ENCODE measurements at places on chromosomes 4 and X.

- DNase-seq, result no peak
Measured at GRCh38 chrX:140744085-140744484, 34.5 kb downstream of the LINC00632 start.

GRCh38 chrX:44621078-44621477 is 78.4 kb upstream of the FUNDC1 start:
- DNase-seq, result no peak

- no peak for DNase-seq
Measured at GRCh38 chrX:153873282-153874084, 12.5 kb downstream of the L1CAM start.

DNA sequence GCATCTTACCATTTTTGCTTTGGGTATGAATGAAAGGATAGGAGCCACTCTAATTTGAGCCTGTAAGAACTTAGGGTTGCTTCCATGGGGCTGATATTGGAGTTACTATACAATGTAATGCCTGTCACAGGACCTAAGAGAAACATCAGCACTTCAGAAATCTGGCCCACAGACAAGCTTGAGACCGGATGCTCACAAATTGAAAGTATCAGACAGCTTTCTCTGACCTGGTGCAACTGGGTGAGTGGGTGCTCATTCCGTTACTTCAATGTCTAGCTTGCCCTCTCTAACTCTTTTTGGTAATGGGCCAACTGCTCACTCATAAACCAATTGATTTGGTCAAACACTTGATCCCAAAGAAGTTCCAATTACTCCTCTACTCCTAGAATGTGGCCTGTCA is 62.1 kb downstream of the GPC4 start:
- no peak for DNase-seq

- no peak for DNase-seq
Measured at GRCh38 chrX:150771116-150771515, 77.9 kb downstream of the MTMR1 start.

DNA sequence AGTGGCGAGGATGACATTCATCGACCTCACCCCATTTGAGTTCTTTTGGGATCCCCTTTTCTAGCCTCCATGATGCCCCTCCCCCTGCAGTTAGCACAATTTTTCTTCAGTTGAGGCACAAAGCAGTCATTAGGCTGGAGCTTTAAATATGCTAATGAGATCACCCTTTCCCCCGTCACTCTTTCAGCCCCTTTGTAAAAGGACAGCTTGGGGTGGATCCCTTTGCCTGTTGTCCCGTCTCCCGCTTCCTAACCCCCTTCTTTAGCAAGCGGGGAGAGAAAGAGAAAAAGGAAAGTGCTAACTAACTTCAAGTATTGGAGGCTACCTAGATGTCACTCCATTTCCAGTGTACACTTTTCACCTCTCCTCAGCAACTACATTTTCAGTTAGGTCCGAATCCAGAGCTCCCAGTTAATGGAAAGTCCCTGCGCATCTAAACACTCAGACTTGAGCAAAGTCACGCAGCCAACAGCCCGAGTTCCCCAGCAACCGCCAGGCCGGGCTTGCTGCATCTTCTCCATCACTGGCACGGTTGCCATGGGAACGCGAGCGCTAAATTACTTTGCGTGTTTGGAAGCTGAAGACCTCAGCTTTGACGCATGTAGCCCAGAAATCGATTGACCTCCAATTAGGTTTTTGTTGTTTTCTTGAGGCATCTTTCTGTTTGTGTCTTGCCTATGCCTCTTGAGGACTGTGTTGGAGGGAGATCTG is 76.8 kb downstream of the RTL5 start:
- DNase-seq, result no peak

DNA sequence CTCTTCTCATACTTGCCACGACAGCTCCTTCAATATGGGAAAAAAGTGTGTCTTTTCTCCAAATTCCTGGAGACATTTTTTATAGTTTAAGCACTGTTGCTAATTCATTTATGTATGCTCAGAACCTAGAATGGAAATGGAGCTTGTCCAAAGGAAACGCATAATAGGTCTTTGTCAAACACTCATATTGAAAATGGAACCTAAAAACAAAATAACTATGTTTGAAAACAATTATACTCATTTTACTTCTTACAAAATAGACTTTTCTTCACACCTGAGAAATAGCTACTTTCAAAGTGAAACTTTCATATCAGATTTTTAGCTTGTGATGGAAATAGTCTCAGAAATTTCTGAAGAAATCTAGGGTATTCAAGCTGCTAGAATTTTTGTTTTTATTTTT is 529.7 kb upstream of the BOD1L1 start:
- no peak for DNase-seq

DNA sequence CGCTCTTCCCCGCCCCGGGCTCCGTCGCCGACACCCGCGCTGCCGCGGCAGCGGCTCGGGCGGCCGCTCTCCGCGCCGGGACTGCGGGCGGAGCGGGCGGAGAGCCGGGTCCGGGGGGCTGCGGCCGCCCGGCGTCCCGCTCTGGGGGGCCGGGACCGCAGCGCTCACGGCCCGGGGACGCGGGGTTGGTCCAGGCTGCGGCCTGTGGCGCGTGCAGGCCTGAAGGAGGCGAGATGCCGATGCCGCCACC is 492 bp downstream of the GALNT7 start:
- no peak for DNase-seq

DNA sequence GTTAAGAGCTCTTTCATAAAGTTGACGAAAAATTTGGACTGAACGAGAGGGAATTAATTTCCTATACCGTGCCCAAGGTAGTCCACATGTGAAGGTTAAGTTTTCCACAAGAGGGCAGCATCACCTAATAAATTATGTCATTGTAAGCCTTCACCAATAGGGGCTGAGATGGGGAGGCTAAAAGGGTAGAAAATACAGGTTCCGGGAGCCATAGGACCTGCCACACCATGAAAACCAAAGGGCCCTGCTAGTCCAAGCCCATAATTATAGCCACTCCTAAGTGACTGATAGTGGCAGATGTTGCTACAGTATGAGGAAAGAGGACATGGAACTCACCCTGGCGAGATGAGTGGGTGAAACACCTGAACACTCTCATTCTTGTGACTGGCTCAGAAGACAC is 122.2 kb downstream of the SHROOM4 start:
- peak; percentile 15 for DNase-seq

- peak; percentile 49 for DNase-seq
Measured at GRCh38 chr4:140756319-140757231, at the start of gene TBC1D9. Gene TBC1D9, minus strand, starts transcription at chr4:140756385. Its CDS starts 340 bp downstream, at chr4:140756045.

DNA sequence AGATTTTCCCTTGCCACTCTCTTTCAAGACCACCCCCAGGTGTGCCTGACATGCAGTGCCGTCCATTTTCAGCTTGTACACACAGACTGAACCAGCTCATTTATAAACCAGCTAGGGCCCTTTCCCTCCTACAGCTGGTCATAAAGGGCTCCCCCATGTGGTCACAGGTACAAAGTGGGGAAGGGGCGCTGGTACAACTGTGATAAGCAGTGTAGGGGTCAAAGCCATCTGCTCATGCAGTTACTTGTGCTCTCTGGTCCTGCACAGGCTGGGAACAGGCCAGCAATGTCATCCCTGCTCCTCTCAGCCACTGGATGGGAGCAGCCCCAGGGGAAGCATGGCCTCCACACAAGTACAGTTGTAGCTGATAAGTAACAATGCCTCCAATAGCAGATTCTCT is 20.6 kb downstream of the GABRQ start:
- no peak for DNase-seq

- DNase-seq, result peak; percentile 57
Measured at GRCh38 chrX:123171781-123172180, 12.3 kb upstream of the GRIA3 start.

DNA sequence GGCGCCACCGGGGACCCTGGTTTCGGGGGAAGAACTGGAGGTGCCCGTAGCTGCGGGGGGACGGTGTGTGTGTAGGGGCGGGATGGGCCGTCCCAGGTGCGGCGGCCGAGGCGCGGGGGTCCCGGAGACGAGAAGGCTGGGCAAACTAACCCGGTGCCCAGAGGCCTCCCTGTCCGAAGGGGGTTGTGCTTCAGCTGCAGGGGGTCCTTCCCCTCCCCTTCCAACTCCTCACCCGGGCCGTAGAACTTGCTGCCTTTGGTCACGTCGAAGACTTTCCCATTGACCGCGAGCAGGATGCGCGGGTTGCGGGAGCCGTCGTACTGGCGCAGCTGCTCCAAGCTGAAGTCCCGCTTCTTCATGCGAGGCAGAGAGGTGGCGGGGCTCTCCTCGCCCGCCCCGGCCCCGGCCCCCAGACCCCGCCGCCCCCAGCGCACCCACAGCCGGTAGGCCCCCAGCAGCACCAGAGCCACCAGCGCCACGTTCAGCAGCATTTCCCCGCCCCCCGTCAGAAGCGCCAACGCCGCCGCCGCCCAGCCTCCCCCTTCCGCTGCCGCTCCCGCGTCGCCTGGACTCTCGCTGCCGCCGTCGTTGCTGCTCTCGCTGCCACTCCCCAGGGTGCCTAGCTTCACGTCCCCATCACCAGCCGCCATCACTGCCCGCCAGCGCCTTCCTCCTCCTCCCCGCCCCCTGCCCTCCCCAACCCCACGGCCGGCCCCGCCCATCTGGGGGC is at the start of gene PGRMC2:
TSS of gene PGRMC2 (minus strand) at position 673 of the 730 bp plus-strand sequence. CDS start at position 650, 23 bp downstream.
- DNase-seq, result peak; percentile 17

- no peak for DNase-seq
Measured at GRCh38 chr4:102143433-102143832, 201.8 kb downstream of the SLC39A8 start.

DNA sequence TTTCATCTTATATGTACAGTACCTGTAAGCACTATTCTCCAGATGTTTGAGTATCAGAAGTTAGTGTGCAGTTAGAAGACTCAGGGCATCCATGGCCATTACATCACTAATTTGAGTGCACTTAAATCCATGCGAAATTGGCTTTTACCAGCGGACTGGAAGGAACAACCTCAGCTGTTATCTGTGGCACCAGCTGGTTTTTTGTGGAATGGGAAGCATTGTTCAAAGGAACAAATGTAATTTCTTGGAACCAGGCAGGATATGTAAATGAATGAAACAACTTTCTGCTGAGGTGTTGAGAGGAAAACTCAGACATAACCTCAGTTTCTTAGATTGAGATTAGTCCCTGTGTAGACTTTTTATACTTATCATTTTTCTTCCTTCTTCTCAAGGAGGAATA is 60.2 kb downstream of the PDGFRA start:
- DNase-seq, result no peak

- DNase-seq, result no peak
Measured at GRCh38 chr4:107894138-107894603, 37.2 kb upstream of the CYP2U1 start.

- DNase-seq, result no peak
Measured at GRCh38 chrX:10818651-10819050, 198.3 kb upstream of the MID1 start.

DNA sequence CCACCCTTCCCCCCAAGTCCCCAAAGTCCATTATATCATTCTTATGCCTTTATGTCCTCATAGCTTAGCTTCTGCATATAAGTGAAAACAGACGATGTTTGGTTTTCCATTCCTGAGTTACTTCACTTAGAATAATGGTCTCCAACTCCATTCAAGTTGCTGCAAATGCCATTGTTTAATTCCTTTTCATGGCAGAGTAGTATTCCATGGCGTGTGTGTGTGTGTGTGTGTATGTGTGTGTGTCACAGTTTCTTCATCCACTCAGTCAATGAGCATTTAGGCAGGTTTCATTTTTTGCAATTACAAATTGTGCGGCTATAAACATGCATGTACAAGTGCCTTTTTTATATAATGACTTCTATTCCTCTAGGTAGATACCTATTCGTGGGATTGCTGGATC is 107.5 kb upstream of the GALNT7 start:
- no peak for DNase-seq

DNA sequence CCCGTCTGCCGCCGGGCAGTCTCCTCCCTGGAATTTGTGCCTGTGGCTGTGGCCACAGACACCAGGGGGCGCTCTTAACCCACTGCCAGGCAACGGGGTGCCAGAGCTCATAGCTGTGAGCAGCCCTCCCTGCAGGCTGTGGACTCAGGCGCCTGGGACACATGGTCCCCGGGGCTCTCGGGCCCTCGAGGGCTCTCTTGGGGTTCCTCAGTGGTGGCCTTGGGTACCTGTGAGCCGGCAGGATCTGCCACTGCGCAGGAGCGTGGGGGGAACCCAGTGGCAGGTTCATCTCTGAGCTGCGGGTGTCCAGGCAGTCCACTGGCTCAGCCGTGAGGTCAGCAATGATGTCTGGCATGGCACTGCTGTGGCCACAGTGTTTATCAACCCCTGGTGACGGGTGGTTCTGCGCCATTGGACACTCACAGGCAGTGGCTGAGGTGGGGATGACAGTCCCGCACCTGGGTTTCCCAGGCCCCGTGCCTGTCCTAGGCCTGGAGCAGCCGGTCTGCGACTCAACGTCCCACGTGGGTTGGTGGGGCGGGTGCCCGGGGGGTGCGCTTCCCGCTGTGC is 37.2 kb downstream of the PCGF3 start:
- peak; percentile 33 for DNase-seq

- DNase-seq, result no peak
Measured at GRCh38 chrX:38811515-38812243, 10.4 kb downstream of the MID1IP1 start.

DNA sequence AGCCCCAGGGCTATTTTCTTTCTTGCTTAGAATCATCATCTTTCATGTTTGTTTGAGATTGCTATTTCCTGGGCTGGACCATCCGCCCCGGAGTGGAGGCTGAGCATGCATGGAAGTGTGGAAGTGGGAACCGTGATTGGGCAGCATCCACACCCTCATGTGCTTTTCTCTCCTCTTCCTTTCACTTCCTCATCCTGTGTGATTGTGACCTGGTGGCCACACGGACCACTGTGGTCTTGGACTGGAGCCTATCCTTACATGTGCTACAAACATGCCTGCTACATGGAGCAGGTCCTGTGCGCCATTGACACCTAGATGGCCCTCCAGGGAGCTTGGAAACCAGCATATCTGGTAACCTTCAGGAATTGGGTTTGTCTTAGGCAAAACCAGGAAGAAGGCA is 175.9 kb upstream of the LCORL start:
- DNase-seq, result no peak

- no peak for DNase-seq
Measured at GRCh38 chr4:129176864-129177263, 80.9 kb downstream of the C4orf33 start.

DNA sequence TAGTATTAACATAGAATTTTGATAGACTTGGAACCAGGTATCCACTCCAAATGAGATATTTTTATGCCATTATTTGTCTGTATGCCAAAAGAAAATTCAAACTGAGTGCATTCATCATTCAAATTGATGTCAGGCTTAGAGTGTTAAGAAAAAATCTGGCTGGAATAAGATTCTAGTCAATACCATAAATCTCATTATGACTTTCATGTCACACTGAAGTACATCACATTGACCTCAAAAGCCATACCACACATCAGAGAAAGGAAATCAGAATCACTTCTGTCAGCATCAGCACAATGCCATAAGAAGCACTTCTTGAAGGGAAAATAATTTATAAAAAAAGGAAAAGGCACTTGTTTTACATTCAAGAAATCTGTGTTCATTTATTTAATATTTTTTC is 119.0 kb upstream of the BMP3 start:
- DNase-seq, result no peak

DNA sequence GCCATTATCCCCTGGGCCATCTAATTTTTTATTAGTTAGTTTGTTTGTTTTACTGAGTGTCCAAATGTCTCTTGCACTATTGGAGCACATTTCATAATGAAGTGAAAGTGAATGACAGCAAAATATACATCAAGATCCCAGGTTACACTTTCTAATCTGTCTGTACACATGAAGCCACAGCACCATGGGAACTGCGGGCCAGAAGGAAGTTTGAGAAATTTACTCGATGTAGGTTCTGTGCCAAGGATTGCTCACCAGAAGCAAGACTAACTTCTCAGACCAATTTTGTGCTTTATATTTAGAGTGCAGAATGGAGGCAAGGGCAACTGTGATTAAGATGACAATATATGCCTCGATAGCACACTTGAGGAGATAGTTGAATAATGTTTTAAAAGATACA is 258.0 kb downstream of the COL25A1 start:
- no peak for DNase-seq

GRCh38 chrX:135273162-135273561 is 21.3 kb downstream of the ETDA start:
- DNase-seq, result no peak

- DNase-seq, result peak; percentile 92
Measured at GRCh38 chrX:7330971-7331746, 183.2 kb upstream of the PUDP start.
